ENCODE measurements at places on chromosomes 5 and 9. TPM values are rescaled to one million over a fixed set of nuclear protein-coding genes. Genes with fewer than 3 reads are reported as not detected.

Gene ANKDD1B
- total RNA-seq = 0.14 TPM

Gene OR2K2
- not detected for total RNA-seq

Gene ADGRD2
- not detected for total RNA-seq

GRCh38 chr5:15737871-15738664 lies 238.1 kb downstream of the FBXL7 start:
- H3K36me3 ChIP-seq = no peaks in the 10 kb centered on the region
- no peaks in the 10 kb centered on the region for H3K4me1 ChIP-seq
- H3K27ac ChIP-seq = no peak overlapping the region
- H3K4me3 ChIP-seq = no peak overlapping the region

DNA sequence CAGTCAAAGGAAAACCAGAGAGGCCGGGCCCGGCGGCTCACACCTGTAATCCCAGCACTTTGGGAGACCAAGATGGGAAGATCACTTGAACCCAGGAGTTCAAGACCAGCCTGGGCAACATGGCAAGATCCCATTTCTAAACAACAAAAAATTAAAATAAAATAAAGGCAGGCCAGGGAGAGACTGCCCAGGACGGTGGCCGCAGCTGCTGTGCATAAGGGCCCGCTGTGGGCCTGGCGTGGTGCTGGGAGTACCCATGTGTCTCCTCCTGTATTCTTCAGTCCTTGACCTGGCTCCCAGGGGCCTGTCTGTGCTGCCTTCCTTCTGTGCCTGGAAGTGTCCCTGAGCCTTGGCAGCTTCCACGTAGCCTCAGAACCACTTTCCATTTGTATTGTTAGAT lies 56.8 kb upstream of the CNOT6 start:
- H3K27me3 ChIP-seq = no peaks in the 10 kb centered on the region
- peaks cover 7% of the 10 kb centered on the region for H3K4me1 ChIP-seq
- no peak overlapping the region for H3K27ac ChIP-seq
- no peak overlapping the region for H3K4me3 ChIP-seq

Measured in HepG2 (cell line).